Stimulated activated CD4-positive, alpha-beta T cell treated with anti-CD3 and anti-CD28 coated beads, Interleukin-2, amount 100 ng/mL, for 4 hours (primary cell): ENCODE measurements at places on chromosomes 2 and 18.

DNA sequence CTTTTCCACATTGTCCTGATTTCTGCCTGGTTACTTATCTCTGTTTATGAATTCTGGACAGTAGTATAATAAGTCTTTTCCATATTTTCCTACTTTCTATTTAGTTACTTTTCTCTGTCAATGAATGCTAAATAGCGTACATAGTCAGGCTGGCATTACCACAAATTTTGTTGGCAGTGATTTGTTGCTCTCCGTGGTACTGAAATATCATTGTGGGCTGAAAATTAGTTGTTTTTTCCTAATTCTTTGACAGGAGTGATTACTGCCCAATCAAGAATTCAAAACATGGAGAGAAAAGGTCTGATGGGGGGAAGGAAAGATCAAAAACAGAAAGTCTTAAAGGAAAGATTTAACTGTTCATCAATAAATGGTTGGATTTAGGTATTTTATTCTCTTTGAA, 7.7 kb upstream of the GALNT13 start:
- DNase-seq, result no peak

DNA sequence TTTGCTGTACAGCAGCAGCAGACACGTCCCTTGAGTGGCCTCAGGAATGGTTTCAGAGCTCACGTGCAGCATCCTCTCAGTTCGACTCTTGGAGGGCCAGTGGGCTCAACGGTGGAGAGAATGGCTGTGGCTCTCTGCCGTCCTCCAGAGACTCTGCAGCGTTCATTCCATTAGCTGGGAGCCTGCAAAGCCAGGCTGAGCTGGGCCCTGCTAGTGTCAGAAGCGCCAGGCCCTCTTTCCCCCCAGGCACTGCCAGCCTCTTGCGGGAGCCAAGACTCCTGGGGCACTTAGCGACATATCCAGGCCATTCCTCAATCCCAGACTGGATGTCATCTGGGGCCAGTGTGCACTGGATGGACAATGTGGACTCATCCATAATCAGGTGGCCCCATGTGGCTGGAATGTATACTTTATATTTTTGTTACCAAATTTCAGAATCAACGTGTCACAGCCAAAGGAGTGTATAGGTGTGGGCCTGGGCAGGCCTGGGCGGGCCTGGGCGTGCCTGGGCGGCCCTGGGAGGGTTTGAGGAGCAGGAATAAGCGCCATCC, 125.1 kb upstream of the EPAS1 start:
- DNase-seq, result no peak

GRCh38 chr18:63374540-63374939, 7.5 kb upstream of the KDSR start:
- no peak for DNase-seq

- DNase-seq, result no peak
These were observed 3.2 kb downstream of the GMPPA start for GRCh38 chr2:219501849-219502248.

DNA sequence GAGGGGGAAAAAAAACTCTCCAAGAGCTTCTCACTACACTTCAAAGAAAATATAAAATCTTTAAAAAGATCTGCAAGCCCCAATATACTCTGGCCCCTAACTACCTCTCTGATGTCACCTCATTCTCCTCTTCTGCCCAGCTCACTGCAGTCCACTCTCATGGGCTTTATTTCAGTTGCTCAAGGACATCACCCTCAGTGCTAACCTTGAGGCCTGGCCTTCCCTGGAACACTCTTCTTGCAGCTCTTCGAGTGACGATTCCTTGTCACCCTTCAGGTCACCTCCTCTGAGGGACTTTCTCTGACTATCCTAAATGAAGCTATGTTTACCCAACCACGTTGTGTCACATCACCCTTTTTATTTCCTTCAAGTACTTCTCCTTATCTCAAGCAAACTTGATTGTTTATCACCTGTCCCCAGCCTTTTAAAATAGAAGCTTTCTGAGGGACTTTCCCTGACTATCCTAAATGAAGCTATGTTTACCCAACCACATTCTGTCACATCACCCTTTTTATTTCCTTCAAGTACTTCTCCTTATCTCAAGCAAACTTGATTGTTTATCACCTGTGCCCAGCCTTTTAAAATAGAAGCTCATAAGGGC, 10.4 kb downstream of the RTTN start:
- DNase-seq, result no peak

GRCh38 chr2:8984855-8985254, 18.6 kb downstream of the MBOAT2 start:
- DNase-seq, result no peak

- DNase-seq, result no peak
These were observed 26.2 kb downstream of the FZD5 start for GRCh38 chr2:207743514-207743913.

DNA sequence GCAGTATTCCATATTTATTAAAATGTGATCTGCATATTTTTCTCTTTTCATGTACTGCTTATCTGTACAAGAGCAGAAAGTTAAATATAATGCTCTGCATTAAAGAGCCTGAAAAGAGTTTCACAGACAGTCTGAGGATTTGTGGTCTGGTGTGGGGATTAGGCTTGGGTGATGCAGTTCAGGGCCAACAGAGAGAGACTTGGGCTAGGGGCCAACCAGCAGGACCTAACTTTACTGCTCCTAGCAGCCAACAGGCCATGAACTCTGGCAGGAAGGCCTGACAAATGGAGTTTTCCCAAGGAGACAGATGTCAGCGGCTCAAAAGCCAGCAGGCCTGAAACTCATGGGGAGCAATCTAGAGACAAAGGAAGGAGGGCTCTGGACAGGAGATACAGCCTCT, 169.6 kb downstream of the LRRTM1 start:
- no peak for DNase-seq

GRCh38 chr18:62812242-62812641, 96.9 kb downstream of the PHLPP1 start:
- DNase-seq, result no peak
